T-helper 9 cell (primary cell): ENCODE measurements at places on chromosomes 4 and X.

DNA sequence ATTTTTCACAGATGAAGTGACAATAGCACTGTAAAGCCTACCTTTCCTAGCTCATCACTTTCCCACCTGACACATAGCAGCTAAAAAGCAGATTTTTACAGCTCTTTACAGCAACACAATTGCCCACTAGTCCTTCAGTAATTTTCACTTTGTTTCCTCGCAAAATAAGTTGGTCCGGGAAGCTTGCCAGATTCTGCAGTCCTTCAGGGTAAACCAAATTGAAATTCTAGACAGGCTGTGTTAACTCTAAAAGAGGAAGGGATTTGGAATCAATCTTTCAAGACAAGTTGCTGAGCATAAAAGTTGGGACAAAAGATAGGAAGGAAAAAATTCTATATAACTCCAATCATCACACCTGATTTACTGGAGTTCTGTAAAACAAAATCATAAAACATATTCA lies 8.7 kb downstream of the C1QTNF7 start:
- no peak for DNase-seq

GRCh38 chr4:165476214-165477098 lies 97.6 kb downstream of the CPE start:
- no peak for DNase-seq

GRCh38 chrX:55187281-55187680 lies 32.9 kb upstream of the PAGE5 start:
- DNase-seq: no peak

DNA sequence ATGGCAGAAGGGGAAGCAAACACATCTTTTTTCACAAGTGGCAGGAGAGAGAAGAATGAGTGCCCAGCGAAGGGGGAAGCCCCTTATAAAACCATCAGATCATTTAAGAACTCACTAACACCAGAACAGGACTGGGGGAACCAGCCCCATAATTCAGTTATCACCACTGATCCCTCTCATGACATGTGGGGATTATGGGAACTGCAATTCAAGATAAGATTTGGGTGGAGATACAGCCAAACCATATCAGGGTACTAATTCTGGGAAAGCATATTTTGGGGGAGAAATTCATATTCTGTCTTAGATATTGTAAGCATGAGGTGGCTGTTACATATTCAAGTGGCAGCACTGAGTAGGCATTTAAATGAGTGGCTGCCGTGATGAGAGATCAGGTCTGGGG lies 87.8 kb downstream of the RAPGEF2 start:
- no peak for DNase-seq

DNA sequence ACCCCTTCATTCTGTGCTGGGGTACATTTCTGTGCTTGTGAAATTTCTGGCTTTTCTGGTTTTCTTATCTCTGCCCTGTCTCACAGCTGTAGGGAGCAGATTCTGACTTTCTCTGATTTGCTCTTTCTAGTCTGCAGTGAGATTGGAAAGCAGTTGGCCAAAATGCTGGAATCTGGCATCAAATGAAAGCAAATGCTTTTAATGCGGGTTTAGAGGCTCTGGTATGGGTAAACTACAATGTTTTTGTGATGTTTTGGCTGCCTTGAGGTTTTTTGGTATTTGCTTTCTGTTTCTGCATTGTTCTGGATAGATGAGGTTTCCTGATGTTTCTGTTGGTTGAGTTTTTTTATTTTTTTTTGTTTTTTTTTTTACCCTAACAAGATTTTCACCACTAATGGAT lies 23.8 kb downstream of the SMIM20 start:
- DNase-seq: no peak

DNA sequence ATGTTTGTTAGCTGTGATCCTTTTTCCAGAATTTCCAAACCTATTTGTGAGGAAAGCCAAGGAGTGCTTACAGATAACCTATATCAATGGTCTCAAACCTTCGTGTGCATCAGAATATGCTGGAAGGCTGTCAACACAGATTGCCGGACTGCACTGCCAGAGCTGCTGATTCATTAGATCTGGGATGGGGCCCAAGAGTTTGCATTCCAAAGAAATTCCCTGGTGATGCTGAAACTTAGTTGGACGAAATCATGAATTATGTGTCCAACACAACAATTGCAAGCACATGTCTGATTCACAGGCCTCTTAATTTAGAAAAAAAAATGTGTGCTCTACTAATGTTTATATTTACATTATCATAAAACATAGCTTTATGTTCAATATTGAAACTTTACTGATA lies 544.0 kb upstream of the AMOT start:
- DNase-seq: no peak
